ENCODE measurements at places on chromosomes 3 and 15.
A peak's percentile ranks its signal among the peaks of the same experiment; 100 is the strongest.

GRCh38 chr3:82978368-82978767 is 1216.9 kb upstream of the GBE1 start:
- no peak for DNase-seq

GRCh38 chr15:58492661-58493397 is 61.0 kb downstream of the LIPC start:
- no peak for DNase-seq

DNA sequence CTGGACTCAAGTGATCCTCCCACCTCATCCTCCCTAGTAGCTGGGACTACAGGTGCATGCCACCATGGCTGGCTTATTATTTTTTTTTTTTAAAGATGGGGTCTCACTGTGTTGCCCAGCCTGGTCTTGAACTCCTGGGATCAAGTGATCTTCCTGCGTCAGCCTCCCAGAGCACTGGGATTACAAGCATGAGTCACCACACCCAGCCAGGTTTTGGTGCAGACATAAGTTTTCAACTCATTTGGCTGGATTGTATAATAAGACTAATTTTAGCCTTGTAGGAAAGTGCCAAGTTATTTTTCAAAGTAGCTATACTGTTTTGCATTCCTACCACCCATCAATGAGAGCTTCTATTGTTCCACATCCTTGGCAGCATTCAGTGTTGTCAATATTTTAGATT is 32.1 kb downstream of the BUB1B start:
- DNase-seq = no peak

DNA sequence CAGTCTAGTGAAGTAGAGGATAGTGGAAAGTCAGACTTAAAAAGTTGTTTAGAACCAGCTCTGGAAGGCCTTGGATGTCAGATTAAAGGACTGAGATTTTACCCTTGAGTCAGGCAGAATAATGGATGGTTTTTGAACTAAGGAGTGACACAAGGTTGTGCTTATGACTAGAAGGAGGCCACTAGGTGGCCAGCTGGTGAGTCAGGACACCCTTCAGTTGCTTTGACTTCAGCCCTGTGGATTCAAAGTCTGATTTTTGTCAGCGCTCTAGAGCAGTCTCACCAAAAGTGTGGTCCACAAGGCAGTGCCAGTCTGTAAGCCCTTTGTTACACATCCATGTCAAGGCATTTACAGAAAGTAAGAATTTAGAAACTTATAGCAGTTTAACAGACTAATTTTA is 3.8 kb upstream of the GABPB1 start:
- DNase-seq = no peak

- no peak for DNase-seq
Measured at GRCh38 chr3:117059067-117059955, 349.7 kb downstream of the TUSC7 start.

DNA sequence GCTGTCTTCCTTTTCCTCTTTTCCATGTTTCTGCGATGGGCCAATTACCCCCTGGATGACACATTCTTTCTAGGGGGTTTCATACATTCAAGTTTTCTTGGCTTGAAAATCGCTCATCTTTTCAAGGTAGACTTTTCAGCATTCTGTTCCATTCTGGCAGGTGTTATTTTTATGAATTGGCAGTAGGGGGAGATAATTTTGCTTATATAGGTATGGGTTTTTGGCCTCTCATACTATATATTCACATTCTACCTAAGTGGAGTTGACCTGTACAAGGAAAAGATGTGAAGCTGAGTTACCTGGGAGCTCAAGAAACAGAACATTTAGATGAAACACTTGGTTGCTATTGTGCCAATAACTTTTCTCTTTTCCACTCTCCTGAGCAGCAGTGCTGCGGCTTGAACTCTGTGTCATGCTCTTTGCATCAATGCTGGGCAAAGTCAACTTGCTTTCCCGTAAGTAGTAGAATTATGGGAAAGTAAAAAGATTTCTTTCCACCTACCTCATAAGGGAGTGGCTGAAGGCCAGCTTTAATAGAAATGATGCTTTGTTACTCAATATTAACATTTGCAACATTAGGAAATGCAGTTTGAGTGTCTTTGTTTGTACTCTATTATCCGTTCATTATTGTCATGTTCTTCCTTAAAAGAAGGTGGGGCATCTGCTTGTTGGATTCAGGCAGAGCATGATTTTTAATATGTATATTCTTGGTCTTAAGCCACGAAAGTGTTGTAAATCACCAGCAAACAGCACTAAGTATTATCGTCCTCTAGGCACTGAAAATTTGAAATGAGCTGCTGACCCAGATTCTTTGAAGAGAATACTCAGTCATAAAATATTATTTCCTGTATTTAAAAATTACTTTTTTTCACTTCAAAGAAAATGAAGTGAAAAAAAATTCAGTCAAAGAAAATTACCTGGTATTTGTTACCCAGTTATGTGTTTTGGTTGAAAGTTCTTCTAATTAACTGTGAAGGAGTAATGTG is 27.7 kb upstream of the MFSD1 start:
- DNase-seq = no peak

DNA sequence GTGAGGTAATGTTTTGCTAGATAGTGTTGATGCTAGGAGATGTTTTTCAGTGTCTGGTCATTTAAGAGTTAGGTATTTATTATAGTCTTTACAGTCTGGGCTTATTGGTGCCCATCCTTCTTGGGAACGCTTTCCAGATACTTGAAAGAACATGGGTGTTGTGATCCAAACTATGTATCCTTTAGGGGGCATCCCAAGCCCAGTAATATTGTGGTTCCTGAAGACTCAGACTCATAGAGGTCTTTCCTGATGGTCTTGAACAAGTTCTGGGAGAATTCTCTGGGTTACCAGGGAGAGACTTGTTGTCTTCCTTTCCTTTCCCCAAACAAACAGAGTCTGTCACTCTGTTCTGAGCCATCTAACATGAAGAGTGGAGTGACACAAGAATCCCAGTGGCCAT is 99.7 kb upstream of the LRRC3B start:
- DNase-seq = no peak

GRCh38 chr15:65085990-65086679 is 9.6 kb downstream of the KBTBD13 start:
- no peak for DNase-seq

- DNase-seq = peak; percentile 69
Measured at GRCh38 chr3:112629425-112629824, 11.5 kb downstream of the CCDC80 start.

DNA sequence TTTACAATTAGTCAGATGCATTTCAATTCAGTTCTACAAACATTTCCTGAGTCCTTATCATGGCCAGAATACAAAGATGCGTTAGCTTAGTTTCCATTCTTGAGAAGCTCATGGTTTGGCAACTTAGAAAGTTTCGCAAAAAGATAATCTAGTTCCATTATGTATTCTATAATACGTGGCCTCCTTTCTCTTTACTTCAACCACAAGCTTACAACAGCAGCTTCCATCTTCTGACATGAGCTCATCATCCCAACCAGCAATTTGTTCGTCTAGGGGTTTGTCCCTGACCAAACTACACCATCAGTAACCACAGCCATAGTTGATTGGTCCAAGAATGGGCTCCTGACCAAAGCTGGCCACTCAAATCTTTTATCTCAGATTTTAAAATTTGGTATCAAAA is 267.6 kb upstream of the TBC1D5 start:
- DNase-seq = no peak

- peak; percentile 86 for DNase-seq
Measured at GRCh38 chr3:51669241-51670052, 1.6 kb upstream of the TEX264 start.

GRCh38 chr3:157103860-157104259 is 56.1 kb downstream of the CCNL1 start:
- no peak for DNase-seq

DNA sequence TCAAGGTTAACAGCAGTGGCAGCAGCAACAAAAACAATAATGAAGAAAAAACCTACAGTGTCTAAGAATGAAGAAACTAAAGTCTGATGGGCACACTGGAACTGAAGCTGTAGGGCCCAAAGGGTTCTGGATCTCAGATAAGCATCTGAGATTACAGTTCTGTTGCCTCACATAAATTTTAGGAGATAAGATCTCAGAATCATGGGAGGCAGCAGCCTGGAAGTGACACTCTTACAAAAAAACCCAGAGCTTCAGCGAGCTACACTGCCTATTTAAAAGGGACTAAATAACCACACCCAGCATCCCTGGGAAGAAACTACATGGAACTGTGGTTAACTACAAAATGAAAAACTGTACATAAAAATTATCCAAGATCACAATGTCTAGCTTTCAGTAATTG is 61.2 kb downstream of the PLD1 start:
- no peak for DNase-seq

DNA sequence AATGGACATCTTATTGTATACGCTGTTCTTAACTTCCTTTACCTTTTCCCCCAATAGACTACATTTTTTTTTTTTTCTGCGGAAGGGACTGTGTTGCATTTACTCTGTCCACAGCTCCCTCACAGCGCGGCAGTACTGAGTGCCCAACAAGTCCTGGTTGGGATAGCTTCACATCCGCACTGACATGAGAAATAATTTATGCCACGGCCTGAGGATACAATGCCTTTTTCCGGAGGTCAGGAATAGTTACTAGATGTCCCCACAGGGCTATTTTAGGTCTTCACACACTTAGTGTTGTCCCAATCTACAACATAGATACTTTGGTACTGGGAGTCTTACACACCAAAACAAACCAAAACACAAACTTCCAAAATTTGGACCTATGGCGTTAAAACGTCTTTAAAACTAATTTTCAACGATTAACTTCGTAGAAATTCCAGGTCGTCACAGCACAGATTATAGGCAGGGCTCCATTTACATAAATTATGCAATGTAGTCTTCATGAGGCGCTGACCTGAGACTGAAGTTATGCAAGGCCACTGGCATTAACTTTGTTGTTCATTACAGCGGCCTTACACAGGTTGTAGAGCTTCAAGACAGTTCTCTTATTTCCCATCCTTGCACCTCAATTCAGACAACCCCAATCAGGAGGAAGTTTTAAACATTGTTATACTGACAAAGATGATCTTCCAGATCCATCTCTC is 989 bp upstream of the PPIB start:
- DNase-seq = no peak

- DNase-seq = no peak
Measured at GRCh38 chr3:30667280-30667651, 60.9 kb downstream of the TGFBR2 start.

DNA sequence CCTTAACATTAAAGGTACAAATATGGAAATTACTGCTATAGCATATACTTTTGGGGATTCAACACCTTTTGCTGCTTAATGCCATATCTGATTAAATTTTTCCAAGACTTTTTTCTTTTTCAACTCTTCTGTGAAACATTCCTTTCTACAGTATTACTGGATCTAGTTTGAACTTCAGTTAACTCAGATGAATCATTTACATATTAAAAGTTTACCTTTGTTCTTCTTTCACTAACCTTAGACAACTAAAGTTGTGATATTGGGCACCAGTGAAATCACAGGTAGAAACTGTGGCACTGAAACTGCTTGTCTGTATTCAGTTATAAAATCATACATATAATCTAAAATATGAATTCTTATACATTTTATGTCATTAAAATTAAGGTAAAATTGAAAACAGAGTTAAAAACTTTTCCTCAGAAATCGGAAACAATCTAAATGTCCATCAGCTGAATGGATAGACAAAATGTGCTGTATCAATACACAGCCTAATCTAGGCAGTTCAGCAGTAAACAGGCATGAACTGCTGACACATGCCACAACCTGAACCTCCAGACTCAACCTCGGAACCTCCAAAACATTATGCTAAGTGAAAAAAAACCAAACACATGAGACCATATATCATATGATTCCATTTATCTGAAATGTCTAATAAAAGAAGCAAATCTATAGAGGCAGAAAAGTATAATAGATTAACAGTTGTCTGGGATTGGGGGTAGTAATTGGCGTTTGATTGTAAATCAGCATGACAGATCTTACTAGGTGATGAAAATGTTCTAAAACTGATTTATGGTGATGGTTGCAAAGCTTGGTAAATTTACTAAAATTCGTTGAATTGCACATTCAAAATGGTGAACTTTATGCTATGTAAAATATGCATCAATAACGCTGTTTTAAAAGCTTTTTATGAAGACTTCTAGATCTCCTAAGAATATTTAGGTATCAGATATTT is 50.0 kb downstream of the PPARG start:
- DNase-seq = no peak

DNA sequence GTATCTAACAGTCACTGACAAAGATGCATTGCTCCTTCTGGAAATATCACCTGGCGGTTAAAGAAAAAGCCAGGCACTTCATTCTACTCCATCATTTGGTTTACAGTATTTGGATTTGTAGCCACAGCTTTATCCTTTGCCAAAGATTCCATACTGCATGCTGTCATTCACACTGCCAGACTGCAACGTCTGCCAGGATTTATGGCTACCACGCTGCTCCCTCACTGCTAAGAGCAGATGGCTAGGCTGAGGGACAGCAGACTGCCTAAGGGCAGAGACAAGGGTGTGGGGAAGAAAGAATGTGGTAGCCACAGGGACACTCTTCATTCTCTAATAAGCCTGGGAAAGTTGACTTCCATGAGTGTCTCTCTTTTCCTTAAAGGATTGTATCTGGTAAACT is 1047.0 kb downstream of the TUSC7 start:
- DNase-seq = no peak

DNA sequence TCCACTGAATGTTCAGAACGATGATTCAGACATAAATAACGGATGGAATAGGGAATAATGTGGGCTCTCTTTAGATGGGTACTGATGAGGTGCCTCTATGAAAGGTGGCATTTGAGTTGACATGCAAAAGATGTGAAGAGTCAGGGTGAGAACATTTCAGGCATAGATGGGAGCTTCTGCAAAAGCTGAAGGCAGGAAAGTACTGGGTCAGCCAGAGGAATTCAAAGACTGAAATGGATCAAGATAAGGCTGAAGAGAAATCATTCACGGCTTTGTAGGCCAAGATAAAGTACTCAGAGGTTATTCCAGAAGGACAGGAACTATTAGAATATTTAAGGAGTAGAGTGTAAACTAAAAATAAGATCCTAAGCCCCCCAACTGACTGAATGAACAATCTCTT is 189.6 kb upstream of the MCTP2 start:
- no peak for DNase-seq

GRCh38 chr3:14915636-14916222 is 31.7 kb upstream of the NR2C2 start:
- no peak for DNase-seq

GRCh38 chr3:46659285-46659684 is 34.2 kb downstream of the ALS2CL start:
- no peak for DNase-seq

DNA sequence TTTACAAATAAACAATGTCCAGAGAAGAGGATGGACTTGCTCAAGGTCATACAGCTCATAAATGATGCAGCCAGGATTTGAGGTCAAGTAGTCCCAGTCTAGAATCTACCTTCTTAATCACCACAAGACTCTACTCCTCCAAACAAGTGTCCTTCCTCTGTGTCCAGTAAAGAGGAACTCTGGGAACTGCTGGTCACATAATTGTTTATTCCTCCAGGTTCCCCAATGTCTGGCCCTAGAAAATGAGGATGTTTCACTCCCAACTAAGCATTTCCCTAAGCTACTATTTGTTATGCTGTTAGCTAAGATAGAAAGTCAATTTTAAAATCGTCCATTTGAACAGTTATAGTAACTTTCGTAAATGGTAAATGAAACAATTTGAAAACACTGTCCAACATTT is 192.4 kb downstream of the FHIT start:
- no peak for DNase-seq

GRCh38 chr15:81899730-81900129 is 146.1 kb downstream of the MEX3B start:
- no peak for DNase-seq

GRCh38 chr15:89327113-89327512 is 7.5 kb downstream of the POLG start:
- no peak for DNase-seq

- DNase-seq = peak; percentile 81
Measured at GRCh38 chr3:14522129-14522691, 17.9 kb downstream of the GRIP2 start.
